G401 (cell line): ENCODE measurements at places on chromosomes 1 and 21. TPM values are rescaled to one million over a fixed set of nuclear protein-coding genes. Genes with fewer than 3 reads are reported as not detected.

The RIMKLA gene
- total RNA-seq, result 0.37 TPM in 1 of 2 replicates, not detected in the other

The DAB1 gene
- total RNA-seq, result not detected in 2 replicates

The CFHR1 gene
- not detected in 2 replicates for total RNA-seq

The C1orf94 gene
- total RNA-seq, result not detected in 2 replicates

The FMO1 gene
- 83.2 and 83.8 TPM in 2 replicates for total RNA-seq

The HNRNPR gene
- 133 and 193 TPM in 2 replicates for total RNA-seq

The HECTD3 gene
- 10.9 and 18.5 TPM in 2 replicates for total RNA-seq

The PRR9 gene
- total RNA-seq, result not detected in 2 replicates

The TTC34 gene
- total RNA-seq, result 0.17 TPM in 1 of 2 replicates, not detected in the other

The KLHL20 gene
- total RNA-seq, result 7.1 and 7.7 TPM in 2 replicates

The ZNF683 gene
- total RNA-seq, result not detected in 2 replicates

- DNase-seq, result no peak
These were observed 12.8 kb downstream of the CAP1 start for GRCh38 chr1:40053138-40053887.

DNA sequence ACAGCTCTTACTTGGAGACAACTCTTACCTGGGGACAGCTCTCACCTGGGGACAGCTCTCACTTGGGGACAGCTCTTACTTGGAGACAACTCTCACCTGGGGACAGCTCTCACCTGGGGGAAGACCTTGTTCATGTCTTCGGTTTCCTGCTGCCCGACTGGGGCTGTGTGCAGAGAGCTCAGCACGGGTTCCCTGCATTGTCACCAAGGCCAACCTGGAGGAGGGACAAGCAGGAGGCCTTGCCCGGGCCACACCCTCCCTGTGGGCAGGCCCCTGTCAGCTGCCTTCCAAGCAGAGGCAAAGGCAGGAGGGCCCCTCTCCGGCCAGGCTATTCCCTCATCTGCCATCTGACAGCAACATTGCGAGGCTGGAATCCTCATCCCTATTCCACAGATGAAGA lies at the start of gene LDLRAD1:
TSS of gene LDLRAD1 (minus strand) at position 208 of the 400 bp plus-strand sequence. CDS start at position 134, 74 bp downstream.
- DNase-seq, result no peak

- DNase-seq, result no peak
These were observed 22.2 kb upstream of the C1orf174 start for GRCh38 chr1:3922201-3922725.

- peak; percentile 8 for DNase-seq
These were observed 33.4 kb upstream of the USH2A start for GRCh38 chr1:216456682-216457081.

DNA sequence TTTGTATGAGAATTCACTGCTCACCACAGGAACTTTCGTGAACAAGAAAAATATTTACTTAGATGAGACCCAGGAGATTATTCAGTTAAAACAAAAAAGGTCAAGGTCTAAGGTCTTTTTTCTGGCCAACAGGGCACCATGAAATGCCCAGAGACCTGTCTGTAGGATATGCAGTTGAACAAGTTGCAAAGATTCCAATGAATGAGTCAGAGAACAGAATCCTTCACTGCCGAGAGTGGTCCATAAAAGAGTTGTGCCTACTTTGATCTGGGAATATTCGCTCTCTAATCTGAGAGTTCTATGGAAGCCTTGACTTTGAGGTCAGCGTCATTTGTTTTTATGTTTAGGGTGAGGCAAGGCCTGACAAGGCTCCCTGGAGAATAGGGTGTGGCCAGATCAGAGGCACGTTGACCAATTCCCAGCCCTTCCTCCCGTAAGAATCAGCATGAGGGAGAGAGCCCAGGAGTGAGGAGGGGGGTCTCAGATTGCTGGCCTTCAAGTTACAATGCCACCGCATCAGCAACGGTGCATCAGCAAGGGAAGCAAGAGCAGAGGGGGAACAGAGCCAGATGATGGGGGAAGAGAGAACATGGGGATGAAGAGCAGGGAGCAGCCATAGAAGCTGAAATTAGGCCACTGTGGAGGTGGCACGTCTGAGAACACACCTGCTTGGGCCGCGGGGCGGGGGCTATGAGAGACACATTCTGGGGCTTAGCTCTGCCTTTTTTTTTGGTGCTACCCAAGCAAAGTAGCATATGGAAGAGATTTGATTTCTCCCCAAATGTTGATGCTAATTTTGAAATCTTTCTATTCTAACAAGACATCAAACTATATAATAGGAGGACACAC lies 206.4 kb upstream of the RAB4A start:
- DNase-seq, result no peak

GRCh38 chr1:97903626-97904025 lies 17.2 kb downstream of the DPYD start:
- no peak for DNase-seq

DNA sequence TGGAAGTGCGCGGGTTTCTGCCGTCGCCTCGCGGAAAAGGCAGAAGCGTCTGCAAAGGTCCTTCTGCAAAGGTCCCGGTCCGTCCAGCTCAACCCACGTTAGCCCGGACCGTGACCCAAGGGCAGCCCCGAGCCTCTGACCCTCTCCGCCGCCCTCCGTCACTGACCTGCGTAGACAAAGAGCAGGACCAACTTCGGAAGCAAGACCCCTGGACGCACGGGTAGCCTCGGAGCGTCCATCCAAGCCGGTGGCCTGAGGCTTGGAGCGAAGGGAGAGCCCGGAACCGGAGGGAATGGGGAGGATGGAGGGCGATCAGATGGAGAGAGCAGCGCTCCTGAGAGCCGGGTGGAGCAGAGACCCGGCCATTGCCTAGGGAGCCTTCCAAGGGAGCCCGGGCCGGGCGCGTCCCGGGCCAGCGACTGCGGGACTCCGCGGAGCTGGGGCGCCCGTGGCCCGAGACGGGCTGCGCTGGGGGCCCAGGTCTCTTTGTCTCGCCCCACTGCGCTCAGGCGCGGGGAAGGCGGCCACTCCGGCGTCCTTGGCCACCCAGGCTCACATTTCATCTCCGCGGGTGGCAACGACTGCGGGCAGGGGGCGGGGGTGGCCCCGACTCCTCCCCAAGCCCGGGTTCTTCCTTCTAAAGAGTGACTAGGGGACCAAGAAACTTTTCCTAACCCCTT lies at the start of gene CYYR1:
TSS of gene CYYR1 (minus strand) at position 585 of the 680 bp plus-strand sequence. CDS start at position 239, 346 bp downstream.
- DNase-seq, result no peak

- DNase-seq, result no peak
These were observed 22.2 kb upstream of the PRSS38 start for GRCh38 chr1:227793079-227793947.

GRCh38 chr1:5586629-5587028 lies 405.6 kb downstream of the NPHP4 start:
- no peak for DNase-seq

DNA sequence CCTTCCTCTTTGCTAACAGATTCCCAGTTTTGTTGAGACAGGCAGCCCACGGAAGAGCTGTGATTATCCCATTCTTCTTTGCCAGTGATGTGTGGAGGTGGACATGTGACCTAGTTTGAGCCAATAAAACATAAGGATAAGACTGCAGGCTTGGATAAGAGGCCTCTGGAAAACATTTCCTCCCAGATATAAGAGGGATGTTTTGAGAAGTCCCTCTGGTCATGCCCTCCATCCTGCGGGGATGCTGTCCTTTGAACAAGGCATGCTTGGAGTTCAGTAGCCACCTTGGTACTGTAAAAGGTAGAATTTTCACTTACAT lies 155.7 kb downstream of the TM2D1 start:
- DNase-seq, result no peak

DNA sequence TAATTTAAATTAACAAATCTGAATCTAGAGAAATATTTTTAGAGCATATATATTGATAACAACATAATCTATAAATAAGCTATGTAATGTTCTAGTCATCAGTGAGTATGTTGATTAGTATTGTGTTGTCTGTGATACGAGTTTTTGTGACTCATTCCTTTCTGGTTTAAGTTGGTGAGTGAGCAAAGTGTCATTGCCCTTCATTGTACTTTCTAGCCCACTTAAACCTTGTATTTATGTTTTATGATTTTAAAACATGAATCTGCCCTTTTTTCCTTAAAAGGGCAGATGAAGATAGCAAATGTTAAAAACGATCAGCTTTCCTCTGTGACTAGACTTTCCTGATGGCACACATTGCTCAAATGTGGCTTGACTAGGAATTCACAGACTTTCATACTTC lies 38.5 kb downstream of the MACO1 start:
- no peak for DNase-seq

DNA sequence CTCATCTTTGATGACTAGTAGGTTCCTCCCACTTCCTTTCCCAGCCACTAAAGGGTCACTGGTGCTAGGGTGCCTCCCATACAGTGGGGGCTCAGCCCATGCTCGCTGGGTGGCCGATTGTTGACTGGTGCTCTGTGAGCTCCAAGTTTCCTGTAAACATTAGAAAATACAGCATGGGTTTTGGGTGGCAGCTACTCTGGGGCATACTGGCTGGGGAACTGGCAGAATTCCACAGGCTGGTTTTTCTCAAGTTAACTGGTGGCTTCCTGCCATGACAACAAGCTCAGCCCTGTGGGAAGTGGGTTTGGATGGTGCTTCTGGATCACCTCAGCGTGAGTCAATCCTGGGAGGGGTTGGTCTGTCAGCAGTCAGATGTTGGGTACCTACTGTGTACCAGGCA lies 28.7 kb upstream of the CRNN start:
- DNase-seq, result no peak

GRCh38 chr21:31855180-31855579 lies 17.6 kb upstream of the HUNK start:
- DNase-seq, result no peak

DNA sequence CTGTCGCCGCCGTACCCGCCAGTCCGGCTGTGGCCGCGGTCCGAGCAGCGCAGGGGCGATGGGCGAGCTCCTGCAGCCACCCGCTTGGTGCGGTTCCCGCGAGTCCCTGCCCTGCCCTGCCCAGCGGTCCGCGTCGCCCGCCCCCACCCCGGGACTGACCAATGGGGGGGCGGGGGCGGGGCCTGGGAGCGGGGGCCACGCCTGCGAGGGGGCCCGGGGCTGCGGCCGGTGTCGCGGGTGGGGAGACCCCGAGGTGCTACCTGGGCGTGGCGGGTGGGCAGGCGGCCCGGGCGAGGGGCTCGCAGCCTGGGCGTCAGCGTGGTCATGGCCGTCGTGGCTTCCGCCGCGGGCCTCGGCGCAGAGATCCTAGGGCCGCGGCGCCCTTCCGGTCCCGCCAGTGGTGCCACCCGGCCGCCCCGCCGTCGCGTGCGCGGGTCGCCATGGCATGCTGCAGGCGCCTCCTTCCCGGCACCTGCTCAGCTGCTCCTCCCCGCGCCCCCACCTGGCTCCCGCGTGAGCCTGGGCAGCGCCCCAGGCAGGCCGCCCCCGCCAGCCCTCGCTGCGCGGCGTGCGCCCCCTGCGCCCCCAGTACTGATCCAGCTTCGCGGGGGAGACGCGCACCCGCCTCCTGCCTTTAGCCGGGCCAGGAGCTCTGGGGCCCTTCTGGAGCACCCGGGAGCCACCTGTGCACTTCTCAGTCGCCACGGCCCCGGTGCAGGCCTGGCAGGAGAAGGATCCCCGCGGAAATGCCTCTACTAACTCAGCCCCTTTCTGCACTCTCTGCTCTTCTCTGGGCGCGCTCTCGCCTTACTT lies at the start of gene BMP8B:
TSS of gene BMP8B (minus strand) at position 108 of the 813 bp plus-strand sequence. CDS start 380 bp downstream, outside the sequence.
- DNase-seq, result no peak

- DNase-seq, result no peak
These were observed at the start of gene AIRE for GRCh38 chr21:44285138-44285992. Gene AIRE, plus strand, starts transcription at chr21:44285876. Its CDS starts 131 bp downstream, at chr21:44286007.

DNA sequence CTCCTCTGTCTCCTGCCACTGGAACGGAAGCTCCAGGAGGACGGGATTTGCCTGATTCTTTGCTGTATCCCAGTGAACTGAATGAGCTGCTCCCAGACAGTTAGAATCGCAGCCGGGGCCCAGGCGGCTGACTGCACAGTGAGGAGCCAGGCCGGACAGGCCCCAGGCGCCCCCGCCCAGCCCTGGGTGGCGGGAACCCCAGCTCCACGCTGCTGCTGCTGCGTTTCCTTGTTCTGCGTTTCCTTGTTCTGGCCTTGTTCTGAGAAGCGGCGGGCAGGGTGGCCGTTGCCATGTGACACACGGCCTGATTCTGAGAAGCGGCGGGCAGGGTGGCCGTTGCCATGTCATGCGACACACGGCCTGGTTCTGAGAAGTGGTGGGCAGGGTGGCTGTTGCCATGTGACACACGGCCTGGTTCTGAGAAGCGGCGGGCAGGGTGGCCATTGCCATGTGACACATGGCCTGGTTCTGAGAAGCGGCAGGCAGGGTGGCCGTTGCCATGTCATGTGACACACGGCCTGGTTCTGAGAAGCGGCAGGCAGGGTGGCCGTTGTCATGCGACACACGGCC lies 56.2 kb downstream of the SLC37A1 start:
- DNase-seq, result peak; percentile 14

GRCh38 chr1:169460191-169460833 lies 25.4 kb downstream of the SLC19A2 start:
- no peak for DNase-seq

- no peak for DNase-seq
These were observed 441 bp downstream of the YARS1 start for GRCh38 chr1:32816676-32817158.

DNA sequence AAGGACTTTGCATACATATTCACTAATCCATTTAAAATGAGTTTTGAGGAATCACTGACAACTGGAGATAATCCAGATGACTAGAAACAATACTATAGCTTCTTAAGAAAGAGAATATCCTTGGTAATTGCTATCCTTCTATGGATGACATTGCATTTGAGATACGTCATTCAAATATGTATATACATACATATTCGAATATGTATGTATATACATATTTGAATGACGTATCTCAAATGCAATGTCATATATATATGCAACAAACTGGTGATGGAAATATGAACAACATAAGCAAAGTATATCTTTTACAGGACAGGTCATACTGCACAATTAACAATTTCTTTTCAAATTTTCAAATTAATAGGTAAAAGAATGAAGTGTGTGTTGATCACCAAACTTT lies 41.7 kb downstream of the EXTL2 start:
- no peak for DNase-seq

DNA sequence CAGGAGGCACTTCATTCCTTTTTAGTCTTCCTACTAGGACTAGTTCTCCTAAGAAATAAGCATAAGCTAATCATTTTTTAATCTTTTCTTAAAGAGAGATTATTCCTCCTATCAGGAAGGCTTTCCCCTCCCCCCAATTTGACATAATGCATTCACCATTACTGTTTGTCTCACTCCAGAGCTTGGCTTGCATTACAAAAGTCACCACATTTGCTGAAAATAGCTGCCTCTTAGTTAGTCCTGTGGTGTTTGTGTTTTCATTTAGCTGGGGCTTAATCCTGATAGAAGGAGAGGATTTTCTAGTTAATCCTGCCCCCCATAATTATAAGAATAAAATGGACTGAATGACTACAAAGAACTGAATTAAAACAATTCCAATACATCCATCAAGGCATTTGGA lies 307.1 kb upstream of the RRP15 start:
- no peak for DNase-seq
